H1 (cell line): ENCODE measurements at places on chromosomes 16 and 17. TPM values are rescaled to one million over a fixed set of nuclear protein-coding genes. Genes with fewer than 3 reads are reported as not detected.

GRCh38 chr16:47141773-47142485, 1.8 kb downstream of the NETO2 start:
- no peaks in the 10 kb centered on the region for H3K4me1 ChIP-seq
- H3K27me3 ChIP-seq, result peaks cover 31% of the 10 kb centered on the region
- H3K36me3 ChIP-seq, result no peaks in the 10 kb centered on the region
- peak overlapping the region; percentile 67 for H3K4me3 ChIP-seq

GRCh38 chr17:57401556-57402488, 145.5 kb downstream of the MSI2 start:
- no peaks in the 10 kb centered on the region; the same call in 1 of the 2 replicates for H3K36me3 ChIP-seq
- H3K4me1 ChIP-seq, result peaks cover 6% of the 10 kb centered on the region
- no peaks in the 10 kb centered on the region for H3K27me3 ChIP-seq
- no peak overlapping the region for H3K27ac ChIP-seq
- no peak overlapping the region for H3K4me3 ChIP-seq

Gene SLC35G6
- total RNA-seq, result not detected in 2 replicates

DNA sequence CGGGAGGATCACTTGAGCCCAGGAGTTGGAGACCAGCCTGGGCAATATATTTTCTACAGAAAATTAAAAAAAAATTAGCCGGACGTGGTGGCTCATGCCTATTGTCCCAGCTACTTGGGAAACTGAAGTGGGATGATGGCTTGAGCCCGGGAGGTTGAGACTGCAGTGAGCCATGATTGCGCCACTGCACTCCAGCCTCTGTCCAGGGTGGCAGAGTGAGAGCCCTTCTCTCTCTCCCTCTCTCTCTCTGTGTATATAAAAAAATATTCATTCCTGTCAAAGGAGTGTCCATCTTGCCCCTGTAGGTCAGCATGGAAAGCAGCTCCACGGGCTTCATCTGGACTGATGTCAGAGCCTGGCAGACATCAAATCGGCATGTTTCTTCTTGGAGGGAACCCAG, 31.2 kb downstream of the MGAT5B start:
- no peak overlapping the region for H3K27ac ChIP-seq
- no peaks in the 10 kb centered on the region for H3K4me1 ChIP-seq
- no peak for DNase-seq
- H3K4me3 ChIP-seq, result no peak overlapping the region

Gene FNDC8
- not detected in 2 replicates for total RNA-seq

- peaks cover 10% of the 10 kb centered on the region for H3K36me3 ChIP-seq
- no peak overlapping the region for H3K27ac ChIP-seq
- DNase-seq, result no peak
- H3K4me3 ChIP-seq, result peak overlapping the region; percentile 95
- H3K27me3 ChIP-seq, result no peaks in the 10 kb centered on the region
Observed at GRCh38 chr16:70345840-70346239, 863 bp upstream of the DDX19A start.

DNA sequence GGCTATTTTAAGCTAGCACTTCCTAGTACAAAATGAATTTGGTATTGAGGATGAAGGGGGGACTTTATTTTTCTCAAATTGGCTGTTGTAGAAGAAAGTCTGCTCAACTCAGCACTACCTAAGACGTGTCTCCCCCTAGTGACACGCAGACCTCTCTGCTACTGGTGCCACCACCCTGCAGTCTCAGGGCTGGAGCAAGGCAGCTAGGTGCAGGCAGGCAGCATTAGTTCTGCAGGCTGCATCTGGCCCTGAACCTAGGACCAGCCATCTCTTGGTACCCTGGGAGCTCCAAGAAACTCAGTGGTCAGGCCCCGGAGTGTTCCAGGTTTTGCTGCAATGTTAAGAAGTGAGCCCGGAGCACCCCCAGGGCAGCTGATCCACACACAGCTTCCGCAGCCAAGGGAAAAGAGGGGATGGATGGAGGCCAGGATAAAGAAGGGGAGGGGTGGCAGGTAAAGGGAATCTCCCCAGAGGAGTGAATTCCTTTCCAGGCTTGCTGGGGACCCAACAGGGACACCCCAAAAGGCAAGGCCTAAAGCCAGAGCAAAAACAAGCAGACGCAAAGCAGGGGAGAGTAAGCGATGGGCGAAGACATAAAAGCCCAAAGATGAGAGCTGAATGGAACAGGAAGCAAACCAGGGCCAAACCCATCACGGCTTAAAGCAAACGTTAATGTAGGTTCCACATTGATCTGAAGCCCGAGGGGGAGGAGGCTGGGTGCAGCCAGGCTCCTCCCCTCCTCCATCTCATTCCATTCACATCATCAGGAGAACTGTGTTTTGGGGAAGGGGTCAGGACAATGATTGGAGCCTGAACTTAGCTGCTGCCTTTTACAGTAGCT, 200.5 kb downstream of the ZFHX3 start:
- peaks cover 6% of the 10 kb centered on the region; the same call in 1 of the 2 replicates for H3K4me1 ChIP-seq
- no peak overlapping the region for H3K27ac ChIP-seq
- no peaks in the 10 kb centered on the region for H3K27me3 ChIP-seq
- H3K4me3 ChIP-seq, result no peak overlapping the region
- DNase-seq, result no peak

GRCh38 chr17:18059283-18059682, 20.1 kb downstream of the GID4 start:
- no peak overlapping the region for H3K27ac ChIP-seq
- DNase-seq, result no peak
- no peaks in the 10 kb centered on the region for H3K4me1 ChIP-seq
- H3K4me3 ChIP-seq, result no peak overlapping the region
- no peaks in the 10 kb centered on the region; the same call in 1 of the 2 replicates for H3K36me3 ChIP-seq

DNA sequence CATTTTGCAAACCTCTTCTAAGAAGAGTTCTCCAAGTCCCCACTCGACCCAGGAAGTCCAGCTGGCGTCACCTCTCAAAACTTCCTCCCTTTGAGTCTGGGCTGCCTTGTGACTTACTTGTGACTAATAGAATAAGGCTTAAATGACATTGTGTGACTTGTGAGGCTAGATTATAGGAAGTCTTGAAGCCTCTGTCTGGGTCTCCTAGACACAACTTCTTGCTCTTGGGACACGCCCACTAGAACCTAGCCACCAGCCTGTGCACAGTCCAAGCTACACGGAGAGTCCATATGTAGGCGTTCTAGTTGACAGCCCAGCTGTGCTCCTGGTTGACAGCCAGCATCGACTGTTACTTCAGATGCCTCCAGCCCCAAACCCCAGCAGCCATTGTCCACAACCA, 66.7 kb upstream of the TANC2 start:
- no peak for DNase-seq
- H3K4me3 ChIP-seq, result no peak overlapping the region
- no peaks in the 10 kb centered on the region for H3K27me3 ChIP-seq
- H3K27ac ChIP-seq, result no peak overlapping the region
- no peaks in the 10 kb centered on the region for H3K4me1 ChIP-seq
- no peaks in the 10 kb centered on the region for H3K36me3 ChIP-seq

Gene TRPV3
- total RNA-seq, result 0.40 and 0.56 TPM in 2 replicates

Gene AHSP
- 0.91 and 1.4 TPM in 2 replicates for total RNA-seq

Gene TMC7
- total RNA-seq, result 2.6 and 3.4 TPM in 2 replicates

DNA sequence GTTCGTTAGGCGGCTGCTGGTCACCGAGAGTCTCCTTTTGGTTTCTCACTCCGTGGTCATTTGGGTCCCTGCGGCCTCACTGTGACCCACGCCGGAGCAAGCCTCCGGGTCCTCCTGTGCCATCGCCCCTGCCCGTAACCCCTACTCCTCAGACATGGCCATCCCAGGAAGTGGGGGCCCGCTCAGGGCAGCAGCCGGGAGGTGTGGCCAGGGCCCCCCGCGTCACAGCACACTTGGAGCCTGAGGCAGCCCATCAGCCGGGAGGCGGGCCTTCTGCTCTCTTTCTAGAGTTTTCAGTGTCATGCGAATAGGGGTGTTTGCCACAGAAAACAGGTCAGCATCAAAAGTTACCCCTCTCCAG, 7.9 kb upstream of the WFIKKN1 start:
- no peaks in the 10 kb centered on the region for H3K36me3 ChIP-seq
- H3K4me3 ChIP-seq, result no peak overlapping the region
- no peak for DNase-seq
- H3K27ac ChIP-seq, result no peak overlapping the region

Gene NAE1
- 145 and 155 TPM in 2 replicates for total RNA-seq

Gene TBC1D16
- 109 and 111 TPM in 2 replicates for total RNA-seq

DNA sequence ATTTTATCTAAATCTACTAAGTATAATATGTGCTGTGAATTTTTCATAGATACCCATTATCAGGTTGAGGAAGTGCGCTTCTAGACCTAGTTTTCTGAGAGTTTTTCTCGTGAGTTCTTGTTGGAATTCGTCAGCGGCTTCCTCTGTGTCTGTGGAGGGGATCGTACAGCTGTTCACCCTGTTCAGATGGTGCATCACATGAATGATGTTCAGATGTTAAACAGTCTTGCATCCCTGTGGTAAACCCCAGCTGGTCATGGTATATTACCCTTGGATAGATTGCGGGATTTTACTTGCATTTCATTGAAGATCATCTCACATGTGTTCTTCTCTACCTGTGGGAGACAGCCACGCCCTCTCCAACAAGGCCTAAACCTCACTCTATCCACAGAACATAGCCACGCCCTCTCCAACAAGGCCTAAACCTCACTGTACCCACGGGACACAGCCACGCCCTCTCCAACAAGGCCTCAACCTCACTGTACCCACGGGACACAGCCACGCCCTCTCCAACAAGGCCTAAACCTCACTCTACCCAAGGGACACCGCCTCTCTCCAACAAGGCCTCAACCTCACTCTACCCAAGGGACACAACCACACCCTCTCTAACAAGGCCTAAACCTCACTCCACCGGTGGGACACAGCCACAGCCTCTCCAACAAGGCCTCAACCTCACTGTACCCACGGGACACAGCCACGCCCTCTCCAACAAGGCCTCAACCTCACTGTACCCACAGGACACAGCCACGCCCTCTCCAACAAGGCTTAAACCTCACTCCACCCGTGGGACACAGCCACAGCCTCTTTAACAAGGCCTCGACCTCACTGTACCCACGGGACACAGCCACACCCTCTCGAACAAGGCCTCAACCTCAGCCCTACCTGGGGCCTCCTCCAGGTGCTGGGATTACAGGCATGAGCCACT, 180.2 kb upstream of the CHMP6 start:
- no peak for DNase-seq
- H3K27ac ChIP-seq, result no peak overlapping the region

Gene RNF222
- not detected in 2 replicates for total RNA-seq

GRCh38 chr17:77736721-77737120, 221.8 kb upstream of the TNRC6C start:
- H3K27me3 ChIP-seq, result peaks cover 41% of the 10 kb centered on the region; the same call in 1 of the 2 replicates
- no peak for DNase-seq
- H3K36me3 ChIP-seq, result no peaks in the 10 kb centered on the region

Gene SLFN13
- 27.5 and 28.1 TPM in 2 replicates for total RNA-seq

Gene KRT14
- not detected in 2 replicates for total RNA-seq

Gene ZNF469
- total RNA-seq, result 1.8 and 2.0 TPM in 2 replicates

GRCh38 chr17:72107100-72107499, 13.7 kb upstream of the SOX9 start:
- H3K4me1 ChIP-seq, result peaks cover 22% of the 10 kb centered on the region
- H3K27me3 ChIP-seq, result no peaks in the 10 kb centered on the region; the same call in 1 of the 2 replicates
- no peak overlapping the region for H3K4me3 ChIP-seq
- H3K27ac ChIP-seq, result no peak overlapping the region
- no peak for DNase-seq
- no peaks in the 10 kb centered on the region for H3K36me3 ChIP-seq

Gene ATP2A3
- 32.0 and 32.5 TPM in 2 replicates for total RNA-seq

DNA sequence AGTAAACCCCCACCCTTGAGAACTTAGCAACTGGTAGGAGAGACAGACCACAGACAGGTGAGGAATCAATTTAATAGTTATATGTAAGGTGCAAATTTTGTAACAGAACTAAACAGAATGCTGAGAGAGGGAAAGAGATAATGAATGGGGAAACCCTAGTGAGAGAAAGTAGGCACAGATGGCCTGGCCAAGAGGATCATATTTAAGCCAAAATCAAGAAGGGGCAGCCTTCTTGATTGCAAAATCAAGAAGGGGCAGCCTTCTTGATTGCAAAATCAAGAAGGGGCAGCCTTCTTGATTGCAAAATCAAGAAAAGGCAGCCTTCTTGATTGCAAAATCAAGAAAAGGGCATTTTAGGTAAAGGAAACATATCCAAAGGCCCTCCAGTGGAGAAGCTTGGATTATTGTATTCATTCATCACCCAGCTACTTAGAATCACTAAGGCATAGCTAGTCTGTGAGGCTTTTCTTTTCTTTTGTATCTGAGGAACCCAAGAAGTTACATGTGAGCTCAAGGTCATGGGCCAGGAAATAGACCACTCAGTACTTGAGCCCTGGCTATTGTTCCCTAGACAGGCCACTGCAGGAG, 190.6 kb downstream of the CYLD start:
- H3K4me1 ChIP-seq, result no peaks in the 10 kb centered on the region
- no peak for DNase-seq
- H3K4me3 ChIP-seq, result no peak overlapping the region
- no peaks in the 10 kb centered on the region for H3K27me3 ChIP-seq

Gene CDR2L
- 38.1 and 40.5 TPM in 2 replicates for total RNA-seq

DNA sequence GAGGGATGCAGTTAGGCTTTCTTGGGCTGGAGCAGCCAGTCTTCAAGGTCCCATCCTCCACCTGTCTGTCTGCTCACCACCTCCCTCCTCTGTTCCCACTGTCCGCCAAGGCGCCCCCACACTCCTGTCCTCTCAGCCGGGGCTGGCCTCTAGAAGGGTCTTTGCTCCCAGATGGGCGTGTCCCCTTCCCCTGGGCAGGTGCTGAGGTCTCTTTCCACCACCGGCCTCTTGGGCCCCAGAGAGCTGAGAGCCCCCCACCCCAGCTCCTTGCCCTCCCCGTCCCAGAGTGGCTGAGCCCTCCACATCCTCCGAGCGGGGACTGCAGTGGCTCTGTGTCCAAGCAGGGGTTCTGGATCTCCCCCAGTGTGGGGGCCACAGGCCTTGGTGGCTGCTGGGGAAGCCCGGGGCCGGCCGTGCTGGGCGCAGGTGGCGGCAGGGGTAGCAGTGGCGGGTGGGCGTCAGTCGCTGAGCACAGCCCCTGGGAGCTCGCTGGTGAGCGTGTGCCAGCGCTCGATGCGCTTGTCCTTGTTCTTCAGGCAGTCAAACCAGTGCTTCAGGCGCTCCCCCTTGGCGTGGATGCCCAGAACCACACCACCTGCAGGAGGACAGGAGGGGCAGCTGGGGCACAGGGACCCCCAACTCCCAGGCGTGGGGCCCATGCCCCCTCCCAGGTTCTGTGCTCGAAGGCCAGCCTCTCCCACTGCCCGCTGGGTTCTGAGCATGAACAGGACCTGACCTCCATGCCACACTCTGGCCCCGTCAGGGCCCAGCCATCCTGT, 9.8 kb downstream of the SCGB1C2 start:
- no peak overlapping the region for H3K27ac ChIP-seq
- DNase-seq, result peak; percentile 34
- no peaks in the 10 kb centered on the region for H3K4me1 ChIP-seq
- no peak overlapping the region for H3K4me3 ChIP-seq
- H3K36me3 ChIP-seq, result no peaks in the 10 kb centered on the region
- H3K27me3 ChIP-seq, result peaks cover 16% of the 10 kb centered on the region; the same call in 1 of the 2 replicates

Gene PMP22
- 0.84 and 0.86 TPM in 2 replicates for total RNA-seq

- no peak for DNase-seq
- H3K4me3 ChIP-seq, result no peak overlapping the region
- H3K27me3 ChIP-seq, result no peaks in the 10 kb centered on the region
Observed at GRCh38 chr17:74063439-74063838, 140.0 kb upstream of the RPL38 start.

GRCh38 chr17:65698381-65699061, 137.1 kb upstream of the AXIN2 start:
- no peak overlapping the region for H3K27ac ChIP-seq
- no peaks in the 10 kb centered on the region for H3K27me3 ChIP-seq
- H3K4me3 ChIP-seq, result no peak overlapping the region
- H3K4me1 ChIP-seq, result peaks cover 12% of the 10 kb centered on the region
- H3K36me3 ChIP-seq, result no peaks in the 10 kb centered on the region
- DNase-seq, result no peak

Gene RNF43
- total RNA-seq, result 0.89 and 2.4 TPM in 2 replicates

GRCh38 chr17:63854709-63855108, 12.2 kb upstream of the SMARCD2 start:
- no peaks in the 10 kb centered on the region for H3K36me3 ChIP-seq
- no peak for DNase-seq
- H3K27me3 ChIP-seq, result peaks cover 2% of the 10 kb centered on the region; the same call in 1 of the 2 replicates
- H3K4me3 ChIP-seq, result no peak overlapping the region
- no peaks in the 10 kb centered on the region for H3K4me1 ChIP-seq
- no peak overlapping the region for H3K27ac ChIP-seq

Gene FOXN1
- not detected in 2 replicates for total RNA-seq
